ENCODE measurements at places on chromosomes 16 and 17. TPM values are rescaled to one million over a fixed set of nuclear protein-coding genes. Genes with fewer than 3 reads are reported as not detected.

METRNL gene
- polyA plus RNA-seq, result 75.5 TPM

DNA sequence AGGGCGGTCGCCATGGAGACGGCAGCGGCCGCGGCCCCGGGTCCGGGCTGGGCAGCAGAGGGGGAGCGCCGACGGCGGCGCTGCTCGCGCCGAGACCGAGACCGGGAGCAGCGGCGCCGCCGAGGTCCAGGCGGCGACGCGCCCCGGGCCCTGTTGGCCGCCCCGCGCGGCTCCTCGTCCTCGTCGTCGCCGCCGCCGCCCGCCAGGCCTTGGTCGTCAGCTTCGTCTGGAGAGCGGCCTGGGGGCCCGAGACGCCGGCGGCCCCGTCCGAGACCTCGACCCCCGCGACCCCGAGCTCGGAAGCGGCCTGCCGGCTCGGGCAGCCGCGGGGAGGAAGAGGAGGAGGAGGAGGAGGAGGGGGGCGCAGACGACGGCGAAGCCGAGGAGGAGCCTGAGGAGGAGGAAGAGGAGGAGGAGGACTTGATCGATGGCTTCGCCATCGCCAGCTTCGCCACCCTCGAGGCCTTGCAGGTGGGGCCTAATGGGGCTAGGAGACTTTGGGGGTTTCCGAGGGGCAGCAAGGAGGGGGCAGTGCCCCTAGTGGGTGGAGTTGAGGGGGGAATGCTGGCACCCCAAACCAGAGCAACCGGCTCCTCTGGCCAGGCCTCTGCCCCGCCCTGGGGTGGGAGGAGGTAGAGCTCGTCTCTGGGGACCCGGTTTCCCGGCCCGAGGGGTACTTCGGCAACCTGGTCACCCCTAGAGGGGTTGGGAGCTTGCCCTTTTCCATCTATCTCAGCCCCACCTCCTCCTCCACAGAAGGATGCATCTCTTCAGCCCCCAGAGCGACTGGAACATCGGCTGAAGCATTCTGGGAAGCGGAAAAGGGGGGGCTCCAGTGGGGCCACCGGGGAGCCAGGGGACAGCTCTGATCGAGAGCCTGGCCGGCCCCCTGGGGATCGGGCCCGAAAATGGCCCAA lies 1.5 kb downstream of the FBRS start:
- H3K4me3 ChIP-seq, result peak overlapping the region; percentile 91
- H3K4me1 ChIP-seq, result peaks cover 27% of the 10 kb centered on the region
- peak; percentile 82 for DNase-seq
- H3K27me3 ChIP-seq, result no peaks in the 10 kb centered on the region

DNA sequence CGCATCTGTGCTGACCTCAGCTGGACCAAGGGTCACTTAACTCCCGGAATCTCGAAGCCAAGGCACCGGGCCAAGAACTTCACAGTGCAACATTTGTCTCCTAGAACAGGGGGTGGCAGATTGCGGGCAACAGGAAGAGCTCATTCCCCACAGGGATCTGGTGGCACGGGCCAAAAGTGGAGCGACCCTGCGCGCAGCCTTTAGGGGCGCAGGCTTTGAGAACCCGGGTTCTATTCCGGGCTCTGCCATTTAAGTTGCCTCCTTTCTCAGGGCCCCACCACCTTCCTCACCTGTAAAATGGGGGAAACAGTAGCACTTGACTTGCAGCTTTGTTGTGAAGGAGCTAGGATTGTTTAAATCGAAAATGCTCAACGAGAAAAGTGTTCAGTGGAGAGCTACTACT lies 651 bp downstream of the SHMT1 start:
- no peak overlapping the region for H3K27ac ChIP-seq
- H3K36me3 ChIP-seq, result no peaks in the 10 kb centered on the region
- H3K4me1 ChIP-seq, result peaks cover 4% of the 10 kb centered on the region
- DNase-seq, result peak; percentile 70

TSPOAP1 gene
- 1.9 TPM for polyA plus RNA-seq

GRCh38 chr17:72560303-72561247 lies 439.8 kb downstream of the SOX9 start:
- H3K27ac ChIP-seq, result no peak overlapping the region
- DNase-seq, result peak; percentile 88
- H3K36me3 ChIP-seq, result no peaks in the 10 kb centered on the region
- H3K27me3 ChIP-seq, result no peaks in the 10 kb centered on the region
- H3K4me1 ChIP-seq, result no peaks in the 10 kb centered on the region

GRCh38 chr17:50844117-50844700 lies 8.8 kb downstream of the WFIKKN2 start:
- H3K4me3 ChIP-seq, result no peak overlapping the region
- H3K4me1 ChIP-seq, result no peaks in the 10 kb centered on the region
- DNase-seq, result peak; percentile 33
- no peaks in the 10 kb centered on the region for H3K27me3 ChIP-seq
- no peaks in the 10 kb centered on the region for H3K36me3 ChIP-seq
- no peak overlapping the region for H3K27ac ChIP-seq

PPP1R27 gene
- polyA plus RNA-seq, result 0.07 TPM

- no peaks in the 10 kb centered on the region for H3K4me1 ChIP-seq
- DNase-seq, result no peak
These were observed 13.3 kb downstream of the FAM20A start for GRCh38 chr17:68587847-68588246.

GRCh38 chr16:88060524-88061219 lies 109.4 kb downstream of the BANP start:
- H3K4me3 ChIP-seq, result no peak overlapping the region
- H3K4me1 ChIP-seq, result no peaks in the 10 kb centered on the region
- H3K27ac ChIP-seq, result no peak overlapping the region
- no peaks in the 10 kb centered on the region for H3K36me3 ChIP-seq
- DNase-seq, result no peak
- no peaks in the 10 kb centered on the region for H3K27me3 ChIP-seq

ZNF267 gene
- 1.9 TPM for polyA plus RNA-seq

KRT27 gene
- polyA plus RNA-seq, result not detected

DNA sequence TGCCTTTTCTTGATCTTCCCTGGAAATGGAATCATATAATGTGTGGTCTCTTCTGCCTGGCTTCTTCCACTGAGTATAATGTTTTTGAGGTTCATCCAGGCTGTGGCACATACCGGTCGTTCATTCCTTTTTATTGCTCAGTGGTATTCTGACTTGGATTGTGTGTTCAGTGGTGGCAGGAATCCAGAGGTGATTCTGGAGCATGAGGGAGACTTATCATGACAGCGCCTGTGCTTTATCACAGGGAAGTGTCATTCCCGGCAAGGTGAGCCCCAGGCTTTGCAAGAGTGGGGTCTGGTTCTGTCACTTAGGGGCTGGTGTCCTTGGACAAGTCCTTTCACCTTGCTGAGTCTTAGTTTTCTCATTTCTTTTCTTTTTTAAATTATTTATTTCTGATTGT lies 53.0 kb downstream of the IRX3 start:
- DNase-seq, result no peak
- no peak overlapping the region for H3K27ac ChIP-seq
- H3K4me1 ChIP-seq, result no peaks in the 10 kb centered on the region
- no peak overlapping the region for H3K4me3 ChIP-seq

LPO gene
- 0.02 TPM for polyA plus RNA-seq

GRCh38 chr17:30952638-30953393 lies 18.0 kb upstream of the RNF135 start:
- H3K4me3 ChIP-seq, result no peak overlapping the region
- H3K4me1 ChIP-seq, result peaks cover 12% of the 10 kb centered on the region
- no peak for DNase-seq
- H3K36me3 ChIP-seq, result no peaks in the 10 kb centered on the region

- H3K27me3 ChIP-seq, result no peaks in the 10 kb centered on the region
- H3K4me3 ChIP-seq, result peak overlapping the region; percentile 90
- H3K4me1 ChIP-seq, result peaks cover 47% of the 10 kb centered on the region
- peaks cover 23% of the 10 kb centered on the region for H3K36me3 ChIP-seq
- peak overlapping the region; percentile 43 for H3K27ac ChIP-seq
- peak; percentile 67 for DNase-seq
These were observed 817 bp downstream of the NDUFAF8 start for GRCh38 chr17:81239714-81240555.

GRCh38 chr17:43444223-43445008 lies 39.4 kb upstream of the DHX8 start:
- no peaks in the 10 kb centered on the region for H3K27me3 ChIP-seq
- H3K36me3 ChIP-seq, result no peaks in the 10 kb centered on the region
- no peak overlapping the region for H3K4me3 ChIP-seq
- H3K4me1 ChIP-seq, result no peaks in the 10 kb centered on the region
- DNase-seq, result no peak
- no peak overlapping the region for H3K27ac ChIP-seq

- no peak overlapping the region for H3K4me3 ChIP-seq
- peak; percentile 84 for DNase-seq
- H3K4me1 ChIP-seq, result peaks cover 9% of the 10 kb centered on the region
- H3K27ac ChIP-seq, result peak overlapping the region; percentile 83
- no peaks in the 10 kb centered on the region for H3K27me3 ChIP-seq
- H3K36me3 ChIP-seq, result peaks cover 4% of the 10 kb centered on the region
These were observed 5.5 kb downstream of the PCGF2 start for GRCh38 chr17:38742411-38743308.

DNA sequence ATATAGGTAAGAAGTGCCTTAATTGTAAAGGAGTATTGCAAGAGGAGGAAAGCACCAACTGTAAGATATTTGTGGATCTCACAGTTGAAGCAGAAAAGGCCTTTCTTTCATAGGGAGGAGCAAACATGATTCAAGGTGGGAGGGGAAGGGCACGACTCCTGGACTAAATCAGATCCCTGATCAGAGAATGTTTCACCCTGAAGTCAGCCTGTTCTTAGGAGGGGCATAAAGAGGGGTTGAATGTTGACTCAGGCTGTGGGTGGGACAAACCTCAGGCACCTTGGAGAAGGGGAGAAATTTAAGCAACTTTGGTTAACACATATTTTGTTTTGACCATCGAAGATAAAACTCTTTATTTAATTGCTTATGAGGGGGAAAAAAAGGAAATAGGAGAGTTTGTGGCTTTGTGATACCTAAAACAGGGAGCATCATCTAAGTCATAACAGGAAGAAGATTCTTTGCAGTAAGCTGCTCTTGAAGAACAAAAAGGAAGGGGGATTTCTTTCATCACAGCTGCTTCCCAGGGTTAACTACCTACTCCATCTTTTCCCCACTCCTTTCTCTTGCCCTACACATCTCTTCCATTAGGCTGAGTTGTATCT lies 158.6 kb upstream of the ZNF267 start:
- H3K4me1 ChIP-seq, result no peaks in the 10 kb centered on the region
- no peak for DNase-seq
- peaks cover 4% of the 10 kb centered on the region for H3K36me3 ChIP-seq
- no peaks in the 10 kb centered on the region for H3K27me3 ChIP-seq
- H3K27ac ChIP-seq, result no peak overlapping the region
- peak overlapping the region; percentile 100 for H3K4me3 ChIP-seq

DNA sequence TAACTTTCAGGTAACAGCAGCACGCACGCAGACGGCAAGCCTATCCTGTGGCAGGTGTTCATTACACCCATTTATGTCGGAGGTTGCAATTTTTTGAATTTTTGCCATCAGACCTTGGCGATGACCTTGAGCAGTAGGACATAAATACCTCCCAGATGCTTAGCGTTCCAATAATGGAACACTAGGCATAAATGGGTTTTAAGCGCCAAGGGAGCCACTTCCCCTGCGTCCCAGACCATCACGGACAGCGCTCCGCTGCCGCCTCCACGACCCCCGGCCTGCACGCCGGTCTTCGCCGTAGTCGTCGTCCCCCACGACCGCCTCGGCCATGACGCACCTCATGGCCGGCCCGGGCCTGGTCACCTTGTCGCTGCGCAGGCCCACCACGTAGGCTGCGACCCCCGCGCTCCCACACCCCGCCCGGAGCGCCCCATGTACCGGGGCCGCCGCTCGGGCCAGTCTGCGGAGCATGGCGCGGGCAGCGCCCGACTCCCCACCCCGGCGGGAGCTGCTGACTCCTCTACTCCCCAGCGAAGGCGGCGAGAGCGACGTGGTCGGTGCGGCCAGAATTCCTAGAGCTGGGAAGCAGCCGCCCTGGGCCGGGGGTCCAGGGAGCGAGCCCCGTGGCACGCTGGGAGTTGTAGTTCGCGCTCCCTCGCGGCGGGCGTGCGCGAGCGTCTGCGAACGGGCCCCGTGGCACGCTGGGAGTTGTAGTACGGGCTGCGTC lies 22.7 kb downstream of the TMEM235 start:
- H3K4me3 ChIP-seq, result peak overlapping the region; percentile 99
- peak overlapping the region; percentile 94 for H3K27ac ChIP-seq
- peak; percentile 99 for DNase-seq
- no peaks in the 10 kb centered on the region for H3K27me3 ChIP-seq

DNA sequence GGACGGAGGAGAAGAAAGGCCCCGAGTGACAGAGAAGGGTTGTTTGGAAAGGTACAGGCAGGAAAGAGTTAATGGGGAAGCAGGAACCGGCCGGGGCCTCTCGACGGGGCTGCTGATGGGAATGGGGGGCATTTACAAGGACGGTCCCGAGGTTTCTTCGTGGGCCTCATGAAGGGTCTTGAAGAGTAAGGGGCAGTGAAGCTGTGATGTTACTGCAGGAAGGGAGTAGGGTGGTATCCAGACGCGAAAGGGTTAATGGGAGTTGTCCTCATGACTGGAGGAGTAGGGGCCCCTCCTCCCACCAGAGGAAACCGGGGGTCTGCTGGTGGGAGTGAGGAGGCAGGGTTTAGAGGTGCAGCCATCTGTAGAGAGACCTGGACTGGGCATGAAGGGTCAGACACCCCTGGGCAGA lies 481 bp downstream of the PDK2 start:
- peak overlapping the region; percentile 58 for H3K27ac ChIP-seq
- H3K4me3 ChIP-seq, result peak overlapping the region; percentile 84
- DNase-seq, result peak; percentile 80
- H3K36me3 ChIP-seq, result peaks cover 25% of the 10 kb centered on the region

DNA sequence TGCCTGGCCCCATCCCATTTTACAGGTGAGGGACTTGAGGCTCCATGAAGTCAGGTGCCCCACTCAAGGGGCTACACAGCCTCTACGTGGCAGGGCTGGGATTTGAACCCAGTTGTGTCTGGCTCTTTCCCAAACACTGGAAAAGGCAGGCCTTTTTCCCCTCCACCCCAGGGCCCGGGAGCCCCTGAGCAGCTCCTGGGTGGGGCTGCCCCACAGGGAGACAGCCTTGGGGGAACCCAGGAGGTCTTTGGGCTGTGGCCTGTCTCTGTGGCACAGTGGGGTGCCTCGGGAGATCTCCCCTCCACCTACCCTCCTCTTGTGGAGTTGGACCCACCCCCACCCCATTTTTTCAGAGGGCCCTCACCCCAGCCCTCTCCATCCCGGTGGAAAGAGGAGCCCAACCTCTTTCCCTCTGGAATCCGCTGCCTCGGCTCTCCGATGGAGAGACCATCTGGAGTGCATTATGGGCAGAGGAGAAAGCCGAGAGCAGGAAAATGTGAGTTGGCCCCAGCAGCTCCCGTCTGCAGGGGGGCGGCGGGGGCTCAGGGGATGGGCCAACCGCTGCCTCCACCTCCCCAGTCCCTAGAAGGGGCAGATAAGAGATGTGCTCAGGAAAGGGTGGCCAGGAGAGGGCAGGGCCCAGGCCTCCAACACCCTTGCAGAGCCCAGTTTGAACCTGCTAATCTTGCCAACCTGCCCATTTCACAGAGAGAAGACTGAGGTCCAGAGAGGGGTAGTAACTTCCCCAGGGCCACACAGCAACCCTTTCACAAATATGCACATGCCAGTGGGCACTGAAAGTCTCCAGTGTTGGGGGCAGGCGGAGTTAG lies 15.4 kb upstream of the TMEM92 start:
- peaks cover 9% of the 10 kb centered on the region for H3K4me1 ChIP-seq
- H3K27me3 ChIP-seq, result no peaks in the 10 kb centered on the region
- H3K4me3 ChIP-seq, result no peak overlapping the region
- H3K36me3 ChIP-seq, result no peaks in the 10 kb centered on the region
- H3K27ac ChIP-seq, result peak overlapping the region; percentile 3
- peak; percentile 85 for DNase-seq
